ENCODE measurements at places on chromosomes 6 and 20.

GRCh38 chr6:160093061-160093460 is 28.6 kb upstream of the SLC22A1 start:
- DNase-seq, result no peak

DNA sequence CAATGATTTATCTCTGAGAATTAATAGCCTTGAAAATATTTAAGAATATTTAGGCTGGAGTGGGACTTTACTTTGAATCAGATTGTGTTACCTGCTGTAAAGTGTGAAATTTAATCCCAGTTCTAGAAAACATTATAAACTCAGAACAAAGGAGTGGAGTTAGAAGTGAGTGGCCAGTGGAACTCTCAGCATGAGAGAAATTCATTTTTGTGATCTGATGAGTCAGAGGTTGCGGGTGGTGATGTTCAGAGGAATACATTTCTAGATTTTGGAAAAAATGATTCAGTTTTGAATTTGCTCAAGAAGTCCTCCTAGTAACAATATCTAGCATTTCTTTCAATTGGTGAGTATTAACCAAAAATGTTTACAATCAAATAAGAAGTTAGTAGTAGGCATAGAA is 167.5 kb downstream of the ZFAND3 start:
- DNase-seq, result no peak

GRCh38 chr20:43252761-43253160 is 63.1 kb upstream of the PTPRT start:
- no peak for DNase-seq

DNA sequence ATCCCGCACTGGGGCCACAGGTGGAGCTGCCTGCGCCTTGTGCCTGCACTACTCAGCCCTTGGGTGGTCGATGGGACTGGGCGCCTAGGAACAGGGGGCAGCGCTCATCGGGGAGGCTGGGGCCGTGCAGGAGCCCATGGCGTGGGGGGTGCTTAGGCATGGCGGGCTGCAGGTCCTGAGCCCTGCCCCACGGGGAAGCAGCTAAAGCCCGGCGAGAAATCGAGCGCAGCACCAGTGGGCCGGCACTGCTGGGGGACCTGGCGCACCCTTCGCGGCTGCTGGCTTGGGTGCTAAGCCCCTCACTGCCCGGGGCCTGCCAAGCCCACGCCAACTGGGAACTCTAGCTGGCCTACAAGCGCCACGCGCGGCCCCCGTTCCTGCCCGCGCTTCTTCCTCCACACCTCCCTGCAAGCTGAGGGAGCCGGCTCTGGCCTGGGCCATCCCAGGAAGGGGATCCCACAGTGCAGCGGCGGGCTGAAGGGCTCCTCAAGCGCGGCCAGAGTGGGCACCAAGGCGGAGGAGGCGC is 5.8 kb downstream of the HIVEP1 start:
- DNase-seq, result no peak

DNA sequence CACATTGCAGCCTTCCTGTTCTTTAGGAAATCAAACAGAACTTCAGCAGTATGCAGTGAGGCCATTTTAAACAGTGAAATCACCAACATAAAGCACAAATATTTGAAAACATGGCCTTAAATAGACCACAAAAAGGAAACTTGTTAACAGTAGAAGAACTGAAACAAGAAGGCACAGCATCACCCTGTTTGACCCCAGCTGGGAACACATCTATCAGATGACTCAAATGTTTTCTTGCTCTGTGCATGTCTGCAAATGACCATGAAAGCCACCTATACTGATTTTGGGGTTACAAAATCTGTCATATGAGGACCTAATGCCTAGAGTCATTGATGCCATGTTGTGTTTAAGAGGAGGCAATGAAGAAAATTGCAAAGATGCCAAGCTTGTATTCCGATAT is 123.8 kb upstream of the ADGRF1 start:
- DNase-seq, result no peak

GRCh38 chr20:14866841-14867514 is 529.6 kb upstream of the FLRT3 start:
- peak; percentile 45 for DNase-seq

DNA sequence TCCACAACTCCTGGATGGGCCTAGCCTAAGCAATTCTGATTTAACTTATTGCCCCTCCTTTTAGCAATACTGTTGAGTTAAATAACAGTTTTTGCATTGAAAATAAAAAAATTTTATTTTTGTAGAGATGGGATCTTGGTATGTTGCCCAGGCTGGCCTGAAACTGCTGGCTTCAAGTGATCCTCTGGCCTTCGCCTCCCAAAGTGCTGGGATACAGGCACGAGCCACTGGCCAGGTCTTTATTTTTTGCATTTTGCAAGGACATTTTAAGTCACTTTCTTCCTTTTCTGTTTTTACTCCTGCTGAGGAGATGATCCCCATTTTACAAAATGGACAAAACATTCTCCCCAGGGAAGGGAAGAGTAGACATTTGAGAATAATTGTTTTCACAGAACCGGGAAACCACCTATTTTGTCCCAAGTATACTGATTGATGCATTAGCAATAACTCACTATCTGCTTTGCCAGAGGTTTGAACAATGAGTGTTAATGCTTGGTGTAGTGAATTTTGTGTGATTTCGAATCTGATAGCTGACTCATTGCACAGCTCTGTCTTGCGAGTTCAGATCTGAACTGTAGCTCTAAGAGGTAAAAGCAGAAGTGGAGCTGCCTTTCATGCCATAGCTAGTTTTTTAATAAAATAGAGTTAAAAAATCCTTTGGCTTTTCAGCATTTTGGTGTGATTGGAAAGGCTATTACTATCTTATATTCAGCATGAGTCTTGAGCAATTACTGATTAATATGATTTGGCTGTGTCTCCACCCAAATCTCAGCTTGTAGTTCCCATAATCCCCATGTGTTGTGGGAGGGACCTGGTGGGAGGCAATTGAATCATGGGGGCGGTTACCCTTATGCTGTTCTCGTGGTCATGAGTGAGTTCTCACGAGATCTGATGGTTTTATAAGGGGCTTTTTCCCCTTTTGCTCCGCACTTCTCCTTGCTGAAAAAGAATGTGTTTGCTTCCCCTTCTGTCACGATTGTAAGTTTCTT is 20.9 kb downstream of the IGF2R start:
- no peak for DNase-seq

GRCh38 chr20:49603209-49603627 is 35.3 kb upstream of the PTGIS start:
- DNase-seq, result no peak

DNA sequence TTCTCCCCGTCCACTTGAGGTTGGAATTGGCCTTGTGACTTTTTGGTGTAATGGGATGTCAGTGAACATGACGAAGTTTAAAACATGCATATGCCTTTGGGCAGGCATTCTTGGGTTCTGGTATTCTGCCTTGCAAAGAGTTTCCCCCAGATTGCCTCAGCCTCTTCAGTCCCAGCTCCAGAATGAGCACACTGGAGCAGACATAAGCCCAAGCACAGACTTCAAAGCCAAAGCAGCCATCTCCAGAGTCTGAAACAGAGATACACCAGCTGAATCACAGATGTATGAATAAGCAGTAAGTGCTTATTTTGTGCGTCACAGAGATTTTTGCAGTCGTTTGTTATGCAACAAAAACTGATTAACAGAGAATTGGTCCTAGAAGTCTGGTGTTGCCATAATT is 546.0 kb downstream of the FRK start:
- DNase-seq, result no peak

GRCh38 chr20:9515214-9515585 is 810 bp downstream of the LAMP5 start:
- DNase-seq, result peak; percentile 26

GRCh38 chr20:61979701-61980635 is 85.7 kb downstream of the TAF4 start:
- DNase-seq, result no peak

GRCh38 chr20:50318710-50319109 is 128.1 kb downstream of the CEBPB start:
- DNase-seq, result no peak

DNA sequence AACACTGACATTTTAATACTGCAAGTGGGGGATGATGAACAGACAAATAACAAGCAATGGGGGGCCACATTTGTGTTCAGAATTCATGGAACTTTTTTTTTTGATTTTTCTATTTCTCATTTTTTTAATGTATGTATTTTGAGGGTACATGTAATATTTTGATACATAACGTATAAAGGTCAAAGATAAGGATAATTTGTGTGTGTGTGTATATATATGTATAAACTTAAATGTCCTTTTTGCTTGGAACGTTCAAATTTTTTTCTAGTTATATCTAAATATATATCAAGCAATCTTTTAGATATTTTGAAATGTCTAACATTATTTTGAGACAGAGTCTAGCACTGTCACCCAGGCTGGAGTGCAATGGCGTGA is 12.3 kb upstream of the ZNF311 start:
- no peak for DNase-seq

GRCh38 chr6:151167034-151167433 is 72.7 kb upstream of the AKAP12 start:
- no peak for DNase-seq

- DNase-seq, result peak; percentile 52
Measured at GRCh38 chr6:167832497-167833395, 6.0 kb downstream of the AFDN start.

DNA sequence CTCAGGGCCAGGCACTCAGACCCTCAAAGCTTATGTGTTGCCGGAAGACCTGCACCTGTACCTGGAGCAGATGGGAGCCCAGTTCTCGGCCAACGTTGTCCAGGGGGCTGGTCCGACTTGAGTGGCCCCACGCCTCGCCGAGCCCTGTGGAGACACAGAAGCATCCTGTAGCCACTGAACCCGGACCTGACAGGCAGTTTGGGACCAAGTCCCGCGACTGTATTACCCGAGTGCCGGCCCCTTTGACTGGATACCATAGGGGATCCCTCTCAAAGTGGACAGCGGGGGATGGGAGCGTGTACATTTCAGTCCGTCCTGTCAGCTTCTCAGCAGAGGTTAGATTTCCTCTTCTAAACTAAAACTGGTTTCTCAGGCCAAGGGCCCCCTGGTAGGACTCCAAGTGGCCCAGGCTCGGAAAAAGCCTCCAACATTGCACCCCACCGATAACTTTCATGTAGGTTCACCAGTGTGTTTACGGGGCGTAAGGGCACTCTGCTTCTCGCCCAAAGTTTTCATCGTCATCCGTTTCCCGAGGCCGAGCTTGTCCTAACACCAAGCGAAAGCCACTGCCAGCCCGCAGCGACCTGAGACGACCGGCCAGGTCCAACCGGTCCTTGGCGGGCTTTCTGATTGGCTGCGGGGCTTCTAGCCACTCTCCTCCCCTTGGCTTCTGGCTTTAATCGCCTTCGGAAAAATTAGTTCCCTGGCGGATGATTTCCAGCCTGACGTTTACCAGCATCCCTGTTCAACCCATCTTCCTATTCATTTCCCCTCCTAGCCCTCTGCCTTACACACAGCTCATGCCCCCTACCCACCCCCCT is 10.8 kb downstream of the SIM1 start:
- no peak for DNase-seq

DNA sequence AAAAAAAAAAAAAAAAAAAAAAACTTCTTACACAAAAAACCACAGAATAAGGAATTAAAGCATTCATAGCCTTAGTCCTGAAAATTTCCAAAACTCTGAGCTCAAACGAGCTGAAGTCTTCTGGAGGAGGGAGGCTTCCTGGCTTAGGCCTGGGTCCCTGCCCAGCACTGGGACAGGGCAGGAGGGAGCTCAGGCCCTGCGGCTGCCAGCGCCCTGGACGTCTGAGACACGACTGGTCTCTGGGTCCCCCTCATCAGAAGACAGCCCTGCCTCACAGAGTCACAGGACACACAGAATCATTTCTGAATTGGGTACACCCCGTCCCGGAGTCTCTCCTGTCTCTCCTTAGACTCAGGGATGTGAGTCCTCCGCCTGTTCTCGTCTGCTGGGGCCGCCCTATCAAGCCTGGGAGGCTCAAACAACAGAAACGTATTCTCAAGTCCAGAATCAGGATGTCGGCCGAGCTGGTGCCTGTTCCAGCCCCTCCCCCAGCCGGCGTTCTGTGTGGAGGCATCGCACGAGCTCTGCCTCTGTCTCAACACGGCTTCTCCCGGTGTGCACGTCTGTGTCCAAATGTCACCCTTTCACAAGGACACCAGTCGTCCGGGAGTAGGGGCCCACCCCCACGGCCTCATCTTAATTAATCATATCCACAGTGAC is 39.4 kb downstream of the ZBTB46 start:
- no peak for DNase-seq

DNA sequence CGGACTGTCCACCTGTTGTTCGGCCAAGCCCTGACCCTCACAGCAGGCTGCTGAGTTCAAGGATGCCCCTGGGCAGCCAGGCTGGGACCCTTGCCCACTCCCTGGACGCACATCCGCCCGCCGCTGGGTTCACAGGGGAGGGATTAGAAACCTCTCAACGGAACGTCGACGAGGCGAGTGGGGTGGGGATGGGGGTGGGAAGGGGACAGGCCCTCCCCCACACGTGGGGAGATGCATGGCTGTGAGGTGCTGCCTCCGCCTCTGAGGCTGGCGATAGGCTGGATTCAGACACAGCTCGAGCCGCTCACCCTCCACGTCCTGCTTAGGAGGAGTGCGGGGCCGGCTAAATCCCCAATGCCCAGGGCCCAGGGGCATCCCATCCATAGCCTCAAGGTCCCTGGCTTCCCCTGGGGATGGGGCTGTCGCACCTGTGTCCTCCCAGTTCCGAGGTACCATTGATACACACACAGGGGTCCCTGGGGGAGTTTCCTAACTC is 90.6 kb upstream of the BHLHE23 start:
- DNase-seq, result no peak

GRCh38 chr6:41201764-41202173 is 820 bp upstream of the TREML2 start:
- no peak for DNase-seq

GRCh38 chr6:88815491-88815890 is 147.9 kb downstream of the RNGTT start:
- DNase-seq, result no peak

GRCh38 chr6:62102387-62102786 is 183.6 kb downstream of the KHDRBS2 start:
- no peak for DNase-seq

DNA sequence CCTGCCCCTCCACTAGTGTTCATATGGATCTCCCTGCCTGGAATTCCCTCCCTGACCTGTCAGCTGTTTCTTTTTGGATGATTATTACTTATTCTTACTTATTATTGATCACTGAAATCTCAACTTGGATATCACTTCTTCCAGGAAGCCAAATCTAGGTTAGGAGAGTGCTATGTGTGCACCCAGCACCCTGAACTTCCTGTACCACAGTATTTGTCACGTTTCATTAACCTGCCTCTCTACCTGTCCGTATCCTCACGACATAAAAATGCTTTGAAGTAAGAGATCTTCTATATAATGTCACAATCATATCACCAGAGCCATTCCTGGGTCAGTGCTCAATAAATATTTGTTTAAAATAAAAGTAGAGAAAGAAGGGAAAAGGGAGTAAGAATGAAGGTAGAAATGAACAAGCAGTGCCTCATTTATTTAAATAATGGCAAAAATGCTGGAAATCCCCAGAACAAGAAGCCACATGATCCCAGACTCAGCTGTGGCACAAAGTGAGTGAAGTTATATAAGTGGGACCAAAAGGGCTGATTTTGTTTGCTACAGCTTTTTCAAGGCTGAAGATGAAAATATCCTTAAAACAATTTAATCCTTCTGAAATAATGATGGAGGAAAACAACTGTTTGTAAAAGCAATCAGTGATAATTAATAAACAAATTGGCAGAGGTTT is 88.0 kb upstream of the MANEA start:
- no peak for DNase-seq

- no peak for DNase-seq
Measured at GRCh38 chr6:128686084-128686483, 165.7 kb upstream of the PTPRK start.

GRCh38 chr6:109362102-109362884 is 20.0 kb downstream of the CD164 start:
- DNase-seq, result no peak
